Activated CD4-positive, alpha-beta T cell treated with anti-CD3 and anti-CD28 coated beads, Interleukin-2, amount 50 U/mL, for 4 hours (primary cell): ENCODE measurements at places on chromosomes 16 and 17.

DNA sequence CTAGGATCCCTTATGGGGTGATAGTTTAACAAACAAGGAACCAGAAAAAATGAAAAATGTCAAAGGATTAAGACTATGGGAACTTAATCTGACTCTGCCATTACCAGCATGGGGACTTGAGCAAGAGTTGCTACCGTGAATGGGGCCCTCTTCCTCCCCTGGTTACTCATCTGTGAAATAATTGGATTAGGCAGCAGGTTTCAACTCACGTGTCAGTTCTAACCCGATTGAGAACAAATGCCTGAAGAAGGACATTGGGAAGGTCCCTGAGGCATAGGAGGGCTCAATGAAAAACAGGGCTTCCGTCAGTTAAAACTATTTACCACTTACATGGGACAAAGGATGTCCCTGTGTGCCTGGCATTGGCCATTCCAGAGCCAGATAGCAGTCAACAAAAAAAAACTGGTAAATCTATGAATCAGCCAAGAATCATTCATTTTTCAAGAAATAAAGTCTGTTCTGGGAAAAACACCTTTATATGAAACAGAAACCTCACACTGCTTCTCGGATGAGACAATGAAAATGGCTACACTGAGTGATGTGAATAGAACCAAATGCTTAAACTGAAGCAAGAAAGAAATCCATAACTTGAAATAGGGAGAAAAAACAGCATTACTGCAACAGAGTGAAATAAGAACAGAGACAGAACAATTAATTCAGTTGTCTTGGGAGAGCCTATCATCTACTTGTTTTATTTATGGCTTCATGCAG, 104.3 kb downstream of the ADAMTS18 start:
- DNase-seq: no peak

- DNase-seq: no peak
Measured at GRCh38 chr16:3122926-3123570, 10.7 kb downstream of the ZNF205 start.

GRCh38 chr16:58393138-58393504, 850 bp downstream of the GINS3 start:
- no peak for DNase-seq

DNA sequence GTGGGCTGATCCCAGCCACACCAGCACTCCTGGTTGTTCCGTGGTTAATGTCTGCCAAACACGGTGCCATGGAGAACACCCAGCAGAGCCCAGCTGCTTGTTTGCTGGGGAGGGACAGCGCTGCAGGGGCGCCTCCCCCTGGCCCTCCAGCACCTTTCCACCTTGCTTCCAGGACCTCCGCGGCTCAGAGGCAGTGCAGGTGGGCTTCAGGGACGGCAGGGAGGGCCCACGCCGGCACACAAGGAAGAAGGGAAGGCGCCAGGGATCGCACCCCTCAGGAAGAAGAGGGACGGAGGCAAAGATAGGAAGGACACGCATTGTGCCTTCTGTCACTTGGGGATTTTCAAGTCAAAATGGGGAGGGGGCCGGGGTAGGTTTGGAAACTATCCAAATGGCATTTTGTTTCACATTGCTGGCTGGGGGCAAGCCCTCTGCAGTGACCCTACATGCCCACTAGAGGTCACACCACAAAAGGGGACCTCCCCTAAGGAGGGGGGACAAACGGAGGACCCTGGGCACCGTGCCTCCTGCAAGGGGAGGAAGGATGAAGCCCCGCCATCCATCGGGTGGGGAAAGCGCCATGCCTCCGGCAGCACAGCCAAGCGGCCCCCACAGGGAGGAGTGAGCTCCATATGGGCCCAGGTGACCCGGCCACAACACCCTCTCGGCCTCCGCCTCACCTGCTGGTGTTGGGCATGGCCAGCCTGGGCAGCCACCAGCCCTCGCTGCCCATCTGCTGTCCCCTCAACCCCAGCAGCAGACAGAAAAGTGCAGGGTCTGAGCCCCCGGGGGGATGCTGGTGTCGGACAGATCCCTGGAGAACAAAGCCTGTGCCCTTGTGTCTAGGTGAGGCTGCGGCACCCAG, 7.5 kb upstream of the C16orf95 start:
- peak; percentile 27 for DNase-seq

DNA sequence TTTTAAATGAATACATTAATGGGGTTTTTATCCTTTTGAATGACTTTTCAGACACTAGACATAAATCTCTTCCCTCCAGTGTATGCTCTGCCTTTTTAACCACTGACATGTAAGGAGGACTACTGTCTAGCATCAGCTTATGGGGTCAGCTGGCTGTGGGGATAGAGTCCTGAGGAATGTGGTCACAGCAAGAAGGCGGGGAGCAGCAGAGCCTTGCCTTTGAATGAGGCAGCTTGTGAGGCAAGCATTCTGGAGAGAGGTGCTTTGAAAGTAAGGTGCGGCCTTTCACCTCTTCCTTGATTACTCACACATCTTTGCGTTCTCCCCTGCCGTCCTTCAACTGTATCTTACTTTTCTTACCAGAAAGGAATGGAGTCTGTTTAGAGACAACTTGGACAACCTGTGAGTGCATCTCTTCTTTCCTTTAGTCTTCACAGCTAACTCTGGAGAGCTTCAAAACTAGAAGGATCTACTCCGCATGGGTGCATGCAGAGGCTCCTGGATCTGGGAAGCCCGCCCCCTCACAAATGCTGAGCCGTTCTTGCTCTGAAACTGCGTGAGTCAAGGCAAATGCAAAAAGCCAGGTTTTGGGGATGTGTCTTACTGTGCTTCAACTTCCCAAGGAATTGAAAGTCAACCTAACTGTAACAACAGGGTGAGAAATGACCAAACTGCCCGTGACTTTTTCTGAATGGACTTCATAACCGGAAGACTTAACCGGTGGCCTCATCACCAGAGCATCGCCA, 49.9 kb downstream of the ADCY7 start:
- no peak for DNase-seq

DNA sequence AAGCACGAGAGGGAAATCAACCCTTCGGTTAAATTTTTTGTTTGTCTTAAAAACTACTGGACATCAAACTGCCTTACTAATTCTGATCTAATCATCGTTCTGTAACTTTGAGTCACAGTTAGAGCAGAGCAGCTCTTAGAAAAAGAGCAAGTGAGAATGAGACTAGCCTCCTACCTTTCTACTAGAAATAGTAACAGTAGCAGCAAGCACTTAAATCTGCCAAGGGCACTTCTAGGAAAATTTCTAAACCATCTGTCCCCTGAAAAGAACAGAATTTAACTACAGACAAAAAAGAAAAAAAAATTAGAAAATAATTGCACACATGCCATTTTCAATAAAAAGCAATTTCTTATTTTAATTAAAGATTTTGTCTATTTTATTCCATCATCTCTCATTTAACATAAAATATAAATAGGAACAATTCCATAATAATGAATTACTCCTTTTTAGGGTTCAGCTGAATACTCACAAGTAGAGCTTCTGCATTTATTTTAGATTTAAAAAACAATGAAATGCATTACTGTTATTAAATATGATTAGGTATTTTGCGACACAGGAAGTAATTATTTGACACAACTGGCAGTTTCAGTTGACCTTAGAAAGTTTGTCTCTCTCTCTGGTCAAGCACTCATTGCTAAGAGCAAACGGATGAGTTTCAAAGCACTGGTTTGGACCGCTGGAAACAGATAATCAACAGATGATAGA, 250.8 kb upstream of the SOX9 start:
- DNase-seq: no peak

DNA sequence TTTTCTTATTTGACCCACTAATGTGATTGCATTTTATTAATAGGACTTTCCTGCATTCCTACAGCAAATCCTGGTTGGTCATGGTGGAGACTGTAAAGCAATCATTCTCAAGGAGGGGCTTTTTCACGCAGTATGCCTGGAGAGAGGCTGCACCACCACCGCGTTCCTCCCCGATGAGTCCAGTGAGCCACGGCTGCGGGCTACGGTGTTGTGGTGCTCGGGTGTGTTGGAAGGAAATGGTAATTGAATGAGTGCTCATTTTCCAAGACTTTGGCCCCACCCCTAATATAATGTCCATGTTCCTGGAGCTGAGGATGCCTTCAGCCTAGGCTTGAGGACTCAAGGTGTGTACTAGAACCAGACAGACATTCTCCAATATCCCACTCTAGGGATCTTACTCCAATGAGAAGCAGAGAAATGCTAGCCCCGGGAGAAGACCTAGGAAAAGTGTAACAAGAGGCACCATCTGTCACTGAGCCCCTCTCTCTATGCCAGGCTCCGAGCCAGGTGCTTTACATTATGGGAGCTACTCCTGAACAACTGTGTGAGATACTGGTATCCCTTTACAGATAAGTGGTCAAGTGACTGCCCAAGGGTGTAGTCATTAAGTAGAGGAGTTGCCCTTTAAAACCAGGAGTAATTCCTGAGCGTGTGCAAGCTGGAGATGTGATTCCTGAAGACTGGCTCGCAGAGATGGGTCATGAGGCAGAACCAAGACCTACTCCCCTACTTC, 39.4 kb downstream of the HEATR6 start:
- DNase-seq: no peak
